ENCODE measurements at places on chromosomes 11 and 22. TPM values are rescaled to one million over a fixed set of nuclear protein-coding genes. Genes with fewer than 3 reads are reported as not detected.

The OR52A1 gene
- total RNA-seq: not detected

The PRR5L gene
- 7.0 TPM for total RNA-seq

DNA sequence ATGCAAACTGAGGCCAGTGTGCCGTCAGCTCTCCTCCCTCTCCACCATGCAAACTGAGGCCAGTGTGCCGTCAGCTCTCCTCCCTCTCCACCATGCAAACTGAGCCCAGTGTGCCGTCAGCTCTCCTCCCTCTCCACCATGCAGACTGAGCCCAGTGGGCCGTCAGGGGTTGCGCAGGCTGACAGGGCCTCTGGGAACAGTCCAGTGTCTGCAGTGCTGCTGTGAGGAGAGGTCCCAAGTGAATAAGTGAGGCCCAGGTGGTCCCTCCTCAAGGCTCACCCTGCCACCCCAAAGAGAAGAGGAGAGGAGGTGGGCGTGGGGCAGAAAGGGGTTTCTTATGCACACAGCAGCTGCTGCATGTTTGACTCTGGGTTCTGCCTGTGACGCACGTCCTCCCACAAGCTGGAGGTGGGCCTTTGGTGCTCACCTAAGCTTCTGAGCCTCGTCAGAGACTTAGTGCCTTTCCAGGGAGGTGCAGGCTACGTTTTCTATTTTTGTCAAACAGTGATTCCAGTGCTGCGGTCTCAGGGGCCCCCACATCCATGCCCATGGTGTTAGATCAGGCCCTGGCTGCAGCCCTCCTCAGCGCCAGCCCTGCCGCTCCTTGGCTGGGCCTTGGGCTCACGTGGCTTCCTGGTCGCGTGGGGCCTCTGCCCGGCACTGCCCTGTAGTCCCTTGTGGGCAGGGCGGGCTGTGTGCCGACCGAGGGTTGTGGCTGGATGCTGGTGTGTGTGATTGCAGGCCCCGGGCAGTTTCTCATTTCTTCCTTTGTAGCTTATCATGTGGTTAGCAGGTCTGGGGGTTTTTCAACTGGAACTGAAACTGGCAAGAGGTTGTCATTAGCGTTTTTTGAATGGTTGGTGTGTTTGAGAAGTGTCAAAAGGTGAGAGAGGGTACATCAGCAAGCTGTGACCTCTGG, 7.1 kb downstream of the TPCN2 start:
- H3K4me1 ChIP-seq: peaks cover 28% of the 10 kb centered on the region
- no peaks in the 10 kb centered on the region for H3K27me3 ChIP-seq
- no peak overlapping the region for H3K4me3 ChIP-seq
- H3K27ac ChIP-seq: peak overlapping the region; percentile 65
- DNase-seq: peak; percentile 66
- H3K36me3 ChIP-seq: peaks cover 3% of the 10 kb centered on the region

GRCh38 chr11:124592627-124593026, 18.6 kb upstream of the PANX3 start:
- no peaks in the 10 kb centered on the region for H3K4me1 ChIP-seq
- H3K27ac ChIP-seq: no peak overlapping the region
- peaks cover 20% of the 10 kb centered on the region for H3K27me3 ChIP-seq
- no peaks in the 10 kb centered on the region for H3K36me3 ChIP-seq

- no peak overlapping the region for H3K4me3 ChIP-seq
- peaks cover 20% of the 10 kb centered on the region for H3K4me1 ChIP-seq
- H3K36me3 ChIP-seq: peaks cover 46% of the 10 kb centered on the region
- no peaks in the 10 kb centered on the region for H3K27me3 ChIP-seq
- H3K27ac ChIP-seq: no peak overlapping the region
Observed at GRCh38 chr11:593347-593746, 17.1 kb downstream of the PHRF1 start.

GRCh38 chr11:116579031-116579653, 193.6 kb downstream of the BUD13 start:
- no peak overlapping the region for H3K4me3 ChIP-seq
- no peaks in the 10 kb centered on the region for H3K4me1 ChIP-seq
- peaks cover 44% of the 10 kb centered on the region for H3K27me3 ChIP-seq
- H3K27ac ChIP-seq: no peak overlapping the region

DNA sequence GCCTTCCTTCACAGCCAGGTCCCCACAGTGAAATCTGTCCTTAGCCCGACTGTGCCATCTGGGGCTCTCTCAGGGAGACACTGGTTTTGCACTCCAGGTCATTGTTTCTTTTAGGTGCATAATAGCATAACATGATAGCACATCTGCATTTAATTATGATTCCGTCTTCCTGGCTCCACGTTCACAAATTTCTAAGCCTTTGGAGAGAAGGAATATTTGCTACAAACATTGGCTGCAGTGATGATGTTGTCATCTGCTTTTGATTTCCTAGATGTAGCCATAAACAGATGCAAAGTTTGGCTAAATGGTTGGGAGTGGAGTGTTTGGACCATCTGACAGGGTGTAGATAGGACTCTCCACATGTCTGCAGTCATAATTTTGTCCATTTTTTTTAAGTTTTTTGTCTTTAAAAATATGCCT, 12.0 kb upstream of the CAT start:
- no peak overlapping the region for H3K27ac ChIP-seq
- peaks cover 6% of the 10 kb centered on the region for H3K27me3 ChIP-seq
- no peak for DNase-seq
- no peaks in the 10 kb centered on the region for H3K36me3 ChIP-seq

- no peak overlapping the region for H3K27ac ChIP-seq
- H3K4me3 ChIP-seq: no peak overlapping the region
- peaks cover 2% of the 10 kb centered on the region for H3K36me3 ChIP-seq
- peaks cover 8% of the 10 kb centered on the region for H3K27me3 ChIP-seq
- DNase-seq: no peak
- H3K4me1 ChIP-seq: no peaks in the 10 kb centered on the region
Observed at GRCh38 chr11:124405581-124405980, 6.8 kb upstream of the OR8B3 start.

DNA sequence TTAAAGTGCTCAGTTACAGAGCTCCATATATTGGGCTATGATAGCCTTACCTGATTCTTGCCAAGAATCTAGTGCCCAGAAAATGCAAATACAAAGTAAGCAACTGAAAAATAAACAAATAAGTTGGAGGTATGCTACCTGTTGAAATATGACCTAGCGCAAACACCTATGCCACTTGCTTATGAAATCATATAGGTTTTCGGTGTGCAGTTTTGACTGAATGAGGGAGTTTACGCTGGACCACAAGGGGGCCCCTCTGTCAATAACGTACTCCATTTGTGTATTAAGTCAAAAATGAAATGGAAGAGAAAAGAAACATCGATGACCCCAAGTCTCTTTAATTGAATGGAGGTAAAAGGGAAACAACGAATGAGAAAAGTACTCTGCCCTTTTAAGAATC, 84.9 kb upstream of the TRIM77 start:
- no peak overlapping the region for H3K4me3 ChIP-seq
- H3K27me3 ChIP-seq: no peaks in the 10 kb centered on the region
- H3K36me3 ChIP-seq: no peaks in the 10 kb centered on the region

DNA sequence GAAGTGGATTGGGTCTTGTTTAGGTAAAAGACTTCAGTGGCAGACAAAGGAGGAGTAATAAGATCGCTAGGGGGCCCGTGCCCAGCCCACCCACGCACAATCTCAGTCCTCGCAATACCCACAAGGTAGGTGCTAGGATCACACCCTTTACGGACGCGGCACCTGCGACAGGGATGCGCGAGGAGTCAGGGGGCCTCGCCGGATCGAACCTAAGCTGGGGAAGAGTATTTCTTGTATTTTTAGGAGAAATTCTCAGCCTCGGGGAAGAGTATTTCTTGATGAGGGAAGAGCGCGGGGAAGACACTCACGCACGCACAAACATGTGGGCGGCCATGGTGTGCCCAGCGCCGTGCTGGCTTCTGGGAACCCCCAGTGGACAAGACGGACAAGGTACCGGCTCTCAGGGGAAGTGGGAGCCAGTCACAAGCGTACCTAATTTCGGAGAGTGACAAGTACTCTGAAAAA, 745 bp upstream of the FAM118A start:
- peak; percentile 64 for DNase-seq
- H3K27me3 ChIP-seq: no peaks in the 10 kb centered on the region
- peaks cover 37% of the 10 kb centered on the region for H3K4me1 ChIP-seq
- peaks cover 12% of the 10 kb centered on the region for H3K36me3 ChIP-seq
- H3K4me3 ChIP-seq: peak overlapping the region; percentile 85
